Hematopoietic multipotent progenitor cell treated with erythropoietin and hydrocortisone succinate and interleukin-3 and kit ligand, for 6 days (in vitro differentiated cells): ENCODE measurements at places on chromosomes 1 and 21.

DNA sequence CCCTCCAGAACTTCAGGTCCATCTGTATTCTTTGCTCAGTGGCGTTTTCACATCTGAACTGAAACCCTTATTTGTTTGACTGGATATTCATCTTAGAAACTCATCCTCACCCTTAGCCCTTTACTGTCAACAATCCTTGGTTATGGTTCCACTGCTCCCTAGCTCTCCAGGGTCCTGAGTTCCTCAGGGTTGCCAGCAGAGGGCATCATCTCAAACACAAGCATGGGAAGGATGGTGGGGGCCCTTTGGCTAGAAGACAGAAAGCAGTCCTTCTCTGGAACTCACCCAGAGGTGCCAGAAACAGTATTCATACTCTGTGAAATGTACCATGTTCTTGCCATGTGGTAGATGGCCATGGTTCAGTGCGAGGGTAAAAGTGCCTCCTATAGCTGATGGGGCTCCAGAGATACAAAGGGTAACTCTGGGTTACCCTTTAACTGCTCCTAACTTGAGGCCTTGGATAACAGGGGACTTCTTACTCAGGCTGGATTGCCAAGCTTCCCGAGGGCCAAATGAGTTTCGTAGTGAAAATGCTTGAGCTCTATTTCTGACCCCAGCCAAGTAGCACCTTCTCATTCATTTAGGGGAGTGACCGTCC, 11.3 kb downstream of the NCSTN start:
- DNase-seq, result peak; percentile 71

DNA sequence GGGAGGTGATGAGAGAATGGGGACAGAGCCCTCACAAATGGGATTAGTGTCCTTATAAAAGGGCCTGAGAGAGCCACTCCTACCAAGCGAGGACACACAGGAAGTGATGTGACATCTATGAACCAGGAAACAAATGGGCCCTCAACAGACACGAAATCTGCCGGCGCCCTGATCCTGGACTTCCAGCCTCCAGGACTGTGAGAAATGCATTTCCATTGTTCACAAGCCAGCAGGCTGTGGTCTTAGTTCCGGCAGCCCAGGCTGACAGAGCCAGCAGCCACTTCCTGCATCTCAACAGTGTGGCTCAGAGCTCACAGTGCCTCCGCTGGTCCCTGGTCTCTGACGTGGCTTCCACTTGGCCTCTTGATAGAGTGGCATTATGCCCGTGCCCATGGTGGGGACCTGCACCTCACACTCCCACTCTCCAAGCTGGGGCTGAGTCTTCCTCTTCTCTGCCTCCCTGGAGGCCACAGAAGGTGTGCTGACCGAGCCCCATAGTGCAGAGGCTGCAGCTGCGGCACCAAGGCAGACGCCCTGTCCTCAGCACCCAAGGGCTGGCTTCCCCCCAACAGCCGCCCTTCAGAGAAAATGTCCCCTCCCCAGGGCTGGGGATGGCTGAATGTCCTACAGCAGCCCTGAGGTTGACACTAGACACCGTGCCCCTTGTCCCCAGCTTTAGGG, 44.9 kb downstream of the ACOT7 start:
- peak; percentile 41 for DNase-seq

DNA sequence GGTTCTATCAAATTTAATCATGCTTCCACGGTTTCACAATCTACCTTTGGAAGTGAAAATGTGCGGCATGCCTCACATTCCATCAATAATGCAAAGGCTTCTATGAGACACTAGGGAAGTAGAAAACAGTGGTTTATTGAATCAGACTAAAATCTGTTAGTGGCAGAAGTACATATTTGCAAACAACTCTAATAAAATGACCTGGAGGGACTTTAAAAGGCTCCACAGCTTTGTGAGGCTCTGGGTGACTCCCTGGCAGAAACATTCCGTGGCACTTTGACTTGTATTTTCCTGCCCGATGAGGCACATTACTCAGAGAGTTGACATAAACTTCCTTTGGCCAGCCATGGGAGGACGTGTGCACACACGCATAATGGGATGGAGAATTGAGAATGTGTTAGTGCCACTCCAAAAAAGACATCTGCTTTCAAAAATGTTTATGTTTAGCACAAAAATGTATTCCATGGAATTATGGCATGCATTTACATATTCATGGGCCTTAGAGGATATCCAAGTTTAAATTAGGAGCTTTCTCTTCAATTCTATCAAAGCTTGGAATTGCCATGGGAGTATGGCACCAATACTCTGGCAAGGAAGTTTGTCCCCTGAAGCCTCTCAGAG, 60.0 kb upstream of the SSX2IP start:
- no peak for DNase-seq

- DNase-seq, result no peak
Measured at GRCh38 chr1:240093120-240093961, 1.7 kb downstream of the FMN2 start.

DNA sequence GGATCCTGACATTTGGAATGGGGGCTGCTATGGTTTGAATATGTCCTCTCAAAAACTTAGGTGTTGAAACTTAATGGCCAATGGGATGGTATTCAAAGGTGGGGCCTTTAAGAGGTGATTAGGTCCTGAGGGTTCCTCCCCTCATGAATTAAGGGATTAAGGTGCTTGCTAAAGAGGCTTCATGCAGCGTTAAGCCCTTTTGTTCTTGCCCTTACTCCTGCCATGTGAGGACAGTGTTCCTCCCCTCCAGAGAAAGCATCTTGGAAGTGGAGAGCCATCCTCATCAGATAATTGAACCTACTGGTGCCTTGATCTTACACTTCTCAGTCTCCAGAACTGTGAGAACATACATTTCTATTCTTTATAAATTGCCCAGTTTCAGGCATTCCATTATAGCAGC, 146.6 kb downstream of the KCNJ6 start:
- DNase-seq, result no peak

DNA sequence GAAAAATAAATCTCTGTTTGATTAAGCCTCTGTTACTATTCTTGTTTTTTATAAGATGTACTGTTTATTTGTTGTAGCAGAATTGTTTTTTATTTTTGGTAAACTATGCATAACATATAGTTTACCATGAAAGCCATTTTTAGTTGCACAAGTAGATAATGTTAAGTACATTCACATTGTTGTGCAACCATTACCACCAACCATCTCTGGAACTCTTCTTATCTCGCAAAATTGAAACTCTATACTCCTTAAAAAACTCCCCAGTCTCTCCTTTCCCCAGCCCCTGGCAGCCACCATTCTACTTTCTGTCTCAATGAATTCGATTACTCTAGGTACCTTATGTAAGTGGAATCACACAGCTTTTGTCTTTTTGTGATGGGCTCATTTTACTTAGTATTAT, 27.4 kb upstream of the UHMK1 start:
- no peak for DNase-seq

GRCh38 chr21:38965241-38965640, 159.5 kb downstream of the ETS2 start:
- DNase-seq, result no peak

GRCh38 chr1:171420810-171421209, 64.5 kb upstream of the PRRC2C start:
- no peak for DNase-seq

DNA sequence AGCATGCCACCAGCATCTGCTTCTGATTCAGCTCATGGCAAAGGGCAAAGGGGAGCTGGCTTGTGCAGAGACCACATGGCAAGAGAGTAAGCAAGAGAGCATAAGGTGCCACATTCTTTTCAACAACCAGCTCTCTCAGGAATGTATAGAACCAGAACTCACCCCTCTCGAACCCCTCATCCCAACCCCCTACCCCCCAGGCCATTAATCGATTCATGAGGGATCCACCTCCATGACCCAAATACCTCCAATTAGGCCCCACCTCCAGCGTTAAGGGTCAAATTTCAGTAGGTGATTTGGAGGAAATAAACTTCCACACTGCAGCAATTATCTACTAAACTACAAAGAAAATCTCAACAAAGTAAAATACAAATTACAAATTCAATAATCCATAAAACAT, 32.2 kb upstream of the LRRC7 start:
- DNase-seq, result no peak

DNA sequence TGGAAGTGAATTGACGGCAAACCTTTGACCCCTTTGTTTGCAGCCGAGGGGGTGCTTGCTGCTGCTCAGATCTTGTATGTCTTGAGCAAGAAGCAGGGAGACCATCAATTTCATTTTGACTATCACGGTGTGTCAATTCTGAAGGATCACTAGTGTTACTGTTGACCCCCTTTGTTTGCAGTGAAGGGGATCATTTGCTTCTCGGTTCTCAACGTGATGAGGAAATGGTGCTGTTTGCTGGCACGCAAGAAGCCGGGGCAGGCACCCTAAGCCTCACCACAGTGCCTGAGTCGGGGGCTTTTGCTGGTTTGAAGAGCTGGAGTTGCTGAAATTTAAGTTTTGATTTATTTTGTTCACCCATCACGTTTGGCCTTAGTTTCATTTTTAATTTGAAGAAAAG, 7.5 kb downstream of the RBM15 start:
- DNase-seq, result no peak

GRCh38 chr21:29520171-29520570, 221.4 kb downstream of the BACH1 start:
- no peak for DNase-seq

DNA sequence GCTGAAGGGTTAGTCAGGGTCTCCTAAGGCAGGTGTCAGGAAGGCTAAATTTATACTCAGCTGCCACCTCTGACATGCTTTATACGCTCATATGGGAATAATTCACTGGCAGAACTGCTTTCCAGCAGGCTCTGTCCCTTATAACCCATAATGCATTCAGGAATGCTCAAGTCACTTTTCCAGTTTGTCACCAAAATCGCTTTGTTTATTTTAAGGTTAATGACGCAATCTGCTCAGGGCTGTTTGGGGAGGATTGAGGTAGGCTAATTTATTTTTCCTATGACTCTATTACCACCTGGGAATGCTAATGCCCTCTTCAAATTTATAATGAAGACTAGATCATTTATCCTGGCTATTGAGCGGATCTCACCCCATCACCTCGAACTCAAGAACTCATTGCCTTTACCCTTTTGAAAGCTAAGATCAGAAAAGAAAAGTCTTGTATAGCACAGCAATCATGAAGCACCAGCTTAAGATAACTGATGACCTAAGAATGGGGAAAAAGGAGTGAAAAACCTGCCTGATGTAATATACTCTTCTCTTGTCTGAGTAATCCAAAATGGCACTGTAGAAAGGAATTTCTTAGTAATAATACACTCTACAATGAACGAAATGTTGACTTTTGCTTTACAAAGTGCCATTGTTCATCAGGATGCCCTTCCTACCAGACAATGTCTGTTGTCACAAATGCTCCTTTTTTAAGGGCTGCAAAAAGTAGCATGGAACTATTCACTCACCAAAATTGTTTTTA, 97.9 kb upstream of the EXO1 start:
- DNase-seq, result no peak

- no peak for DNase-seq
Measured at GRCh38 chr1:202202500-202203168, 9.0 kb downstream of the LGR6 start.
